Activated CD4-positive, alpha-beta T cell treated with anti-CD3 and anti-CD28 coated beads, Interleukin-2, amount 10 ng/mL, durations not matched to agents 7 days and 5 days (primary cell): ENCODE measurements at places on chromosomes 16 and 17. TPM values are rescaled to one million over a fixed set of nuclear protein-coding genes. Genes with fewer than 3 reads are reported as not detected.

Gene GAST
- total RNA-seq: not detected

Gene PRSS27
- 1.7 TPM for total RNA-seq

DNA sequence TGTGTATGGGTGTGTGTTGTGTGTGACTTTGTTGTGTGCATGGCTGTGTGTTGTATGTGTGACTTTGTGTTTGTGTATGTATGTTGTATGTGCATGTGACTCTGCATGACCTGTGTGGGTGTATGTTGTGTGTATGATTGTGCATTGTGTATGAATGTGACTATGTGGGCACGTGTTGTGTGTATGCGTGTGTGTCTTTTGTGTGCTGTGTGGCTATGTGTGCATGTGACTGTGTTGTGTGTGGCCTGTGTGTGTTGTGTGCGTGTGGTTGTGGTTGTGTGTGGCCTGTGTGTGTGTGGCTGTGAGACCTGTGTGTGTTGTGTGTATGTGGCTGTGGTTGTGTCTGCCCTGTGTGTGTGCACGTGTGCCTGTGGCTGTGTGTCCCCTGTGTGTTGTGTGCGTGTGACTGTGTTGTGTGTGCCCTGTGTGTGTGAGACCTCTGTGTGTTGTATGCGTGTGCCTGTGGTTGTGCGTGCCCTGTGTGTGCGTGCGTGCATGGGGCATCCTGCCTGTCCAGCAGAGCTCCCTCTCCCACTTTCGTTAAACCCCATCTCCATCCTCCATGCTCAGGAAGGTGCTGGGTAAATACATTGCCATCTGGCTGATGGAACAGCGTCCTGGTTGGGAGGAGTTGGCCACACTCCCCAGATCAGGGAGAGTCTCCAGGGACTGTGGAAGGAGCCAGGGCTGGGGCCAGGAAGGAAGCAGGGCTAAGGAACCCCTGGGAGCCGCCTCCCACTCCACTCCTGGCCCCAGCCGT is 90.1 kb upstream of the GSE1 start:
- no peak for DNase-seq

Gene ADAP2
- 1.1 TPM for total RNA-seq

Gene RNF222
- total RNA-seq: 0.12 TPM

DNA sequence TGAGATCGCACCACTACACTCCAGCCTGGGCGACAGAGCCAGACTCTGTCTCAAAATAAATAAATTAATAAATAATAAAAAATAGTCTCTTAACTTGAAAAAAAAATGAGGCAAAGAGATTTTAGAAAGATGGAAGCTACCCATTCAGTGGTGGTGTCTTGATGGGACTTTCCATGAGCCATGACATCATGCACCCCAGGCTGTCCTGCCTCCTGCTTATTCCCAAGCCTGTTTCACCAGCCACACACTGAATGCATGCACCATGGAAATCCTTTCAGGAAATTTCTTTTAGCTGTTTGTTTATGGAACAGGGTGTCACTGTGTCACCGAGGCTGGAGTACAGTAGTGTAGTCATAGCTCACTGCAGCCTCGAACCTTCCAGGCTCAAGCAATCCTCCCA is 8.9 kb upstream of the DLX3 start:
- DNase-seq: no peak

DNA sequence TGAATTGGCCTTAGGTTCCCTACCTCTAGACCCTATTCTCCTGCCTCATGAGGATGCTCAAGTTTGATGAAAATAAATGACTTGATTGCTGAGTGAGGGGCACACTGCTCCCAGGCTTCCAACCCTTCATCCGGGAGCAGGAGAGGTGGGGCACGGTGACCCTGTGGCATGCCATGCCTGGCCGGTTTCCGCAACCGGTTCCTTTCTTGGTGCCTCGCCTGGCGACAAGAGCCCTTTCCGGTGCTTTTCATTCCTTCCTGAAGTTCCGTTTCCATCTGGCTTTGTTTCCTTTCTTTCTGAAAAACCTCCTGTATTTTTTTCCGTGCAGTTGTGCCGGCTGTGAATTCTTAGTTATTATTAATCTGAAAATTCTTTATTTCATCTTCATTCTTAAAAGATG is 27.7 kb downstream of the CRAMP1 start:
- DNase-seq: no peak

DNA sequence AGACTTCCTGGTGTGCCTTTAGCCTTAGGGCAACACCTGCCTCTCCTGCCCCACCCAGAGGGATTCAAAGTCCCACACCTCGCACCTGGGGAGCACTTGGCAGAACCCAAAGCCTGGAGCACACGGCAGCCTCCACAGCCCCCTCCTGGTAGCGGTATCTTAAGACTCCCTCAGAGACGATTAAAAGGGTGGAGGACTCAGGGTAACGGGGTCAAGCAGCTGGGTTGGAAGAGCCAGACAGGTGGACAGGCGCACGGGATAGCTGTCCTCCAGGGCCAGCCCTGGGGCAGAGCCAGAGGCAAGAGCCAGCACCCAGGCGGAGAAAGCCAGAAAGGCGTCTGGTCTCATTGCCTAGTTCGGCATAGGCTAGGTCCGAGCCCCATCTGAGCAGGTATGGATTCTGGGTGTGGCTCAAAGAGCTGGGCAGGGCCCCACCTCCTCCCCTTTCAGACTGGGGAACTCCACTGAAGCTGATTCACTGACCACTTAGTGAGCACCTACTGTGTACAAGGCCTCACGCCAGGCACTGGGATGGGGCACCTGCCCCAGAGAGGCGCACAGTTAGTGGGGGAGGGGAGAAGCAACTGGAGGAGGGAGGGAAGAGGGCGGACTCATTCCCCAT is 55.0 kb upstream of the MEAK7 start:
- DNase-seq: no peak

DNA sequence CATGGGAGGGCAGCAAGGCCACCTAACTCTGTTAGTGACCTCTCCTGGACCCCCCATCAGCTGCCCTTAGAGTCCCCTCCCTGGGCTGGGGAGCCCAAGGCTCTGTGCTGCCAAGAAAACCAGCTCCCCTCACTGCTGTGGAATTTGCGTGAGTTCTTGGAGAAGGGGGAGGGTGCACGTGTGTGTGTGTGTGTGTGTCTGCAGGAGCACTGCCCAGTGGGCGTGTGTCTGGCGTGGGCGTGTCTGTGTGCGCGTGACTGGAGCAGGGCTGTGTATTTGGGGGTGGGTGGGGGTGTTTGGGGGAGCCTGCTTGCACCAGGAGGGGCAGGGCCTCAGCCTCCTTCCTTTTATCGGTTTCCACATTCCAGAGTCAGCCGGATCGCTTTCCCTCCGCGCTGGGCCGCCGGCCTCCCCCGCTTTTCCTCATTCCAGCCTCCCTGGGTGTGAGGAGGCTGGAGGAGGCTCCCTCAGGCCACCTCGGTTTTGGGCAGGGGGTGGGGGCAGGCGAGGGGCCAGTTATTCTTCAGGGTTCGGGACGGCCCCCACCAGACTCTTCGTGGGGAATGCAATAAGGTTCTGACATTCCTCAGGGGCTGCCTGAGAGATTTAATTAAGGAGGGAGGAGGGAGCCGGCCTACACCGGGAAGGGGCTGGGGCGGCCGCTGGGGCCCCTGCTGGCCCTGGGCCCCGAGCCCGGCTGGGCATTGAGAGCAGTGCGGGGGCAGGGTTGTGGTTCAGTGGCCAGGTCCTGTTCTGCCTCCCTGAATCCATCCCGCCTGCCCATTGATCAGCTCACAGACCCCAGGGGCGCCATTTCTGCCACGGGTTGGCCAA is 2.5 kb downstream of the VASN start:
- no peak for DNase-seq

DNA sequence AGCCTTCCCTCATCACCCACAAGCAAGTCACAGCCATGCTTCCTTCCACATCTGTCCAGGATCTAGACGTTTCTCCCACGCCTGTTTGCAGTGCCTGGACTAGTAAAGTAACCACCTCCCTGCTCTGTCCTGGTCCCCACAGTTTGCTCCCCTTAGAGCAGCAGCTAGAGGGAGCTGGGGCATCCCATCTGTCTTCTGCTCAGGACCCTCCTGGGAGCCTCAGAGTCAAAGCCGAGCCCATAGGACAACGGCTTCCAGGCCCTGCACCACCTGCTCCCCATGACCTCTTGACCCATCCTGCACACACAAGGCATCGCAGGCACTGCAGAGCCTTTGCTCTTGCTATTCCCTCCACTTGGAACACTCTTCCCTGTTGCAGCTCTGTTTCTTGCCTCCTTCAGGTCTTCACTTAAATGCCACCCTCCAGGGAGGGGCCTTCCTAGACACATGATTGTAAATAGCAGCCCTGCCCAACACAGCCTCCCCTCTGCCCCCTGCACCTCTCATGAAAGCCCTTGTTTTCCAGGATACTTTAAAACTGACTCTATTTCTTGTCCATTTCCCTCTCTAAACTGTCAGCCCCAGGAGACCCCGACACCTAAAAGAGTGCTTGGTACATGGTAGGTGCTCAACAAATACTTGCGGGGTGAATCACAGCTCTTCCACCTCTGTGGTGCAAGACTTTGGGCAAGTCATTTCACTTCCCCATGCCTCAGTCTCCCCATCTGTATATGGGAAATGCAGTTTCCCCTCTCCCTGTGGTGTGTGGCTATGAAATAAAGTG is 3.1 kb downstream of the NATD1 start:
- no peak for DNase-seq

GRCh38 chr17:3695723-3696411 is at the start of gene P2RX5:
TSS of gene P2RX5 (minus strand) at chr17:3696155. CDS start at chr17:3696005, 150 bp downstream.
- DNase-seq: peak; percentile 55

Gene CPNE2
- 3.6 TPM for total RNA-seq

- no peak for DNase-seq
These were observed 57.5 kb upstream of the DOC2B start for GRCh38 chr17:238964-239259.

- no peak for DNase-seq
These were observed 217.8 kb downstream of the GRIN2A start for GRCh38 chr16:9964426-9964825.

Gene ABCA8
- total RNA-seq: not detected

DNA sequence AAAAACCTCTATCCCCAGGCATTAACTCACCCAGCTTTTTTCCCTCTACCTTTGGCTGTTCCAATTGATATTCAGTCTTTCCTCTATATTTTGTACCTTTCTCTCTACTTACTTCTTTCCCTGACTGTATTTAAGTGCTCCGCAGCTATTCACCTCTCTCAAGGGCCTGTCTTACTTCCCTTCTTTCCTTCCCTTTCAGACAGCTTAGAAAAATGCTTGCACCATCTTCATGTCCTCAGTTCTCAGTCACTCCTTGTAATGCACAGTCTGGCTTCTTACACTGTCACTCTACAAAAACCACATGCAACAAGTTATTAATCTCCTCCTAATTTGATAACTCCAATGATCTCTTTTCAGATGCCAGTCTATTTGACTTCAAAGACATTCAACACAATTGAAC is 163.4 kb downstream of the PHKB start:
- DNase-seq: no peak

DNA sequence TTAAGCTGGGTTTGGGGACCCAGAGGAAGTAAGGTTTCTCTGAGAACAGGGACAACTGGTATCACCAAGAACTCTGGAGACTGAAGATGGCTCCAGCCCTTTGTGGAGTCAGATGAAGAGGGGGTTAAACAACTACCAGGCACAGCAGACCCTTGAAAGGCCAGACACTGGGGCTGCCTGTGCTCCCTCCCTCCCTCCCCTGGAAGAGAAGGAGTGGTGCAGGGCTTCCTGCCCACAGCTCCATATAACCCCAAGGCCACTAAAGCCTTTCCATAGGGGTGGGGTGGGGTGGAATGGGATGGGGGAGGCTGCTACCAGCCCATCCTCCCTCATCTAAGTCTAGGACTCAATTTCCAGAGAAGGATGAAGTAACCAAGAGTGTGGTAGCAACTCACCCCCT is 66.7 kb downstream of the CCDC182 start:
- DNase-seq: no peak

- DNase-seq: peak; percentile 27
These were observed 88.2 kb upstream of the FA2H start for GRCh38 chr16:74862743-74863244.

DNA sequence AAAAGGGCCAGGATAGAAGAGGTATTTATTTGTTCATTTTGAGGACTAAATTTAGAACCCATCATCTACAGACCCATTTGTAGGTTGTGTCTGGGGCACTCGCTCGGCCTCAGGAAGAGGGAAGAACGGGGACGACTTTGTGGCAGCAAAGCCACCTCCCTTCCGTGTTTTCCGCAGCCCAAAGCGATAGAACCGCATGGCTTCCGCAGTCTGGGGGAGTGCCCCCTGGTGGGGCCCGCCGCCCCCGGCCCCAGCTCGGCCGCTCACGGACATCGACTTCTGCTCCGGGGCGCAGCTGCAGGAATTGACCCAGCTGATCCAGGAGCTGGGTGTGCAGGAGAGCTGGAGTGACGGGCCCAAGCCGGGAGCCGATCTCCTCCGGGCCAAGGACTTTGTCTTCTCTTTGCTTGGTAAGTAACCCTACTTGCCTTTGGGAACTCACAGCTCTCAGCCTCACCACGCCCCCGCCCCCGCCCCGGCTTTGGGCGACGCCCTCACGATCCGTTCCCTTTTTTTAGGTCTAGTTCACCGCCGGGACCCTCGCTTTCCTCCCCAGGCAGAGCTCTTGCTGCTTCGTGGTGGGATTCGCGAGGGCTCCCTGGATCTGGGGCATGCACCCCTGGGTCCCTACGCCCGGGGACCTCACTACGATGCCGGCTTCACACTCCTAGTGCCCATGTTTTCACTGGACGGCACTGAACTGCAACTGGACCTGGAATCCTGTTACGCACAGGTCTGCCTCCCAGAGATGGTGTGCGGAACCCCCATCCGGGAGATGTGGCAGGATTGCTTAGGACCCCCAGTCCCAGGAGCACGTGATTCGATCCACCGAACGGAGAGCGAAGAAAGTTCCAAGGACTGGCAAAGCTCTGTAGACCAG is 681 bp downstream of the TMEM102 start:
- peak; percentile 71 for DNase-seq

- DNase-seq: no peak
These were observed 181.5 kb upstream of the GSE1 start for GRCh38 chr16:85431431-85432124.

- DNase-seq: no peak
These were observed 724.8 kb downstream of the CDH11 start for GRCh38 chr16:64397042-64397441.

DNA sequence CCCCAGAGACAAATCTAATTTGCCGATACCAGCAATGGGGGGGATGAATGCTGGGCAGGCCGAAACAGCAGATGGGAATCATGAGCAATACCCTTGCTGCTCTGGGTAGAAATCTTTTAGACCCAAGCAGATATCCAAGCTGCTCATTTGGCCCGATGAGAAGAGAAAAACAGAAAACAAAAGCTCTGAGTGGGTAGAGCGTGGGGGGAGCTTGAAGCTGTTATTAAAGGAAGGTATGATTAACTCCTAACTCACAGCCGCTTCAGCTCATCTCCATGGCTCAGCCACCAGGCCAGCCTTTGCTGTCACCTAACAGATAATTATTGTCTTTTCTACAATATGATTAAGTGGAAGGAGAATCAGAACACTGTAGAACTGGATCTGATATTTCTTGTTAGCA is 58.3 kb downstream of the VPS35L start:
- DNase-seq: no peak

Gene PPP1R27
- not detected for total RNA-seq
